Liver (tissue), 10 donors: ENCODE measurements at places on chromosomes 7 and 10. TPM values are rescaled to one million over a fixed set of nuclear protein-coding genes. Genes with fewer than 3 reads are reported as not detected.

H2BK1 gene
- total RNA-seq: not detected

LIPF gene
- not detected for total RNA-seq

CFAP70 gene
- total RNA-seq: 0.98 TPM

FKBP6 gene
- total RNA-seq: not detected

CTAGE15 gene
- total RNA-seq: 0.28 TPM

TUBB8 gene
- total RNA-seq: not detected

SLC39A12 gene
- total RNA-seq: 0.08 TPM

PDGFA gene
- total RNA-seq: 2.0 TPM

KCND2 gene
- 0.08 TPM for total RNA-seq

MACROH2A2 gene
- 3.3 TPM for total RNA-seq

RARRES2 gene
- 437 TPM for total RNA-seq
